Uterus (tissue), 4 donors: ENCODE measurements at places on chromosomes 2 and 18. TPM values are rescaled to one million over a fixed set of nuclear protein-coding genes. Genes with fewer than 3 reads are reported as not detected.

GRCh38 chr18:68428661-68429060 is 286.2 kb downstream of the TMX3 start:
- no peak for DNase-seq

AKAIN1 gene
- total RNA-seq: not detected

GRCh38 chr2:45776160-45776955 is 124.9 kb downstream of the PRKCE start:
- no peak for DNase-seq

DNA sequence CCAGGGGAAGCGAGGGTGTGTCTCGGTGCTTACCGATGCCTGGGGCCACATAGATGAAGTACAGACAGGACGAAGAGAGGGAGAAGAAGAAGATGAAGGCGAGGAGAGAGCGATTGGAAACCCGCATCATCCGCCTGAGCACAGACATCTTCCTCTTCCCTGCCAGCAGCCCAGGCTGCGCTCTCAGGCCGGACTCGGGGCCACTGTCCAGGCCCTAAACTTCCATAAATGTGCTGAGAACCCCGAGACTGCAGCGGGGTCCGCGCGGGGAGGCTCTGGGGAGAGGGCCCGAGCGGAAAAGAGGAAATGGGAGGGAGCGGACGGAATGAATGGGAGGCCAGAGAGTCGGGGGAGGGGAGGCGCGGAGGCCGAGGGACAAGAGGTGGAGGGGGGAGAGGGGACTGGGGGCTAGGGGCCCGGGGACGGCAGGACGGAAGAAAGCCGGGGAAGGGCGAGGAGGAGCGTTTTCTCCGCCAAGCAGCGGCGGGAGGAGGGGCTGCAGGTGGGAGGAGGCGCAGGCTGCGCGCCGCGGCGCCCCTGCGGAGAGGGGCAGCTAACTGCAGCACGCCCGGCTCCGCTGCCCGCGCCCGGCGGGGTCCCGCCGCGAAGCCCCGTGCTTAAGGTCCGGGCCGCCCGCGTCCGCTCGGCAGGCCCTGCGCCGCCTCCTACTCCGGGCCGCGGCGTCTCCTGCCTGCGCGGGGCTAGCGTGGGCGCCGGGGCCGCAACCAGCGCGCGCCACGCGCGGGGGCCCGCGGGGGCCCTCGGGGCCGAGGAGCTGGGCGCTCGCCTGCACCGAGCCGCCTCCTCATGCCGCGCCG is at the start of gene B4GALT6:
Gene B4GALT6 (minus strand): TSS at position 303 of the 818 bp plus-strand sequence. CDS start 155 bp downstream, at position 148.
- DNase-seq: no peak

HOXD10 gene
- 34.4 TPM for total RNA-seq

GRCh38 chr2:128748835-128749605 is 430.4 kb upstream of the HS6ST1 start:
- DNase-seq: no peak

GRCh38 chr2:122034777-122035176 is 279.3 kb downstream of the TSN start:
- no peak for DNase-seq

DNA sequence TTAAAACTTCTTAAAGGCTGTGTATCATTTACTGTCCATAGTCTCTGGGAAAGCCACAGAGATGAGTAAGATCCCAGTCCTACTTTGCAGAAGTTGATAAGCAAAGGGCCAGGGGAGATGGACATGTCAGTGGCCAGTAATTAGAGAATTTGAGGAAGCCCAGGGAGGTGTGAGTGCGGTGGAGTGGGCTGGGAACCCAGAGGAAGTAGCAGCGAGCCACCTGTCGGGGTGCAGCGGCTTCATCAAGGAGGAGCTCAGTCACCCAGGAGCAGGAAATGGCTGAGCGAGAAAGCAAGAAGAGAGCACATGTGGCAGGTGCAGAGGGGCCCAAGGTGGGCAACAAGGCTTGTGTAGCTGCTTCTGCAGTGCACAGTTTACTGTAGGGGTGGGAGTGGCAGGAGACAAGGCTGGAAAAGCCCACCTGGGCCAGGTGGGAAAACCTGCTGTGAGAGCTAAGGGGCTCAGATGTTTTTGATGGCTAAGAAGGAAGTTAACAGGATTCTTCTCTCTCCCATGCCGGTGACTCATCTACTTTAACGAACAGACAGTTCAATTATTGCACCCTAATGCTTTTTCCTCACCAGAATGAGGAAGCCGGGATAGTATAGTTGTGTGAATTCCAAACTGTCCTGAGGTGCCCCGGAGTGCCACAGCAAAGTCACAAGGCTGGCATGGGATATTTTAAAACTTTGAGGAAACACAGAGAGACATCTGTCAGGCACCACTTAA is 34.8 kb upstream of the MGAT5 start:
- no peak for DNase-seq

GRCh38 chr18:59918320-59918755 is 18.5 kb downstream of the PMAIP1 start:
- no peak for DNase-seq

- no peak for DNase-seq
These were observed 681.0 kb upstream of the ID2 start for GRCh38 chr2:8000870-8001269.

DNA sequence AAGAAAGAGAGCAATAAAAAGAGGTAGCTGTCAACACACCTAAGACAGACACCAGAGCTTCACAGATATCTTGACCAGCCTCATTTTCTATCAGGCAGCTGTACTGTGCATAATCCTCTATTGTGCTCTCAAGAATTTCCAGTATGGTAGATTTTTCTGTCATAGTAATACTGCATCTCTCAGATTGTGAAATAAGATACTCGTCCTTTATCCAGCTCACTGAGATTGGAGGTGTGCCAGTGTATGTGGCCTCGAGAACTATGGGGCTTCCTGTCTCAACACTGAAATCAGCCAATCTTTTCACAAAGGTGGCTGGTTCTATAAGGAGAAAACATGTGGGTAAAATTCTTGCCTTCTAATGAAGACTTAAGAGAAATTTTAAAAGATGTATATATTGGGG is 88.9 kb downstream of the TTN start:
- no peak for DNase-seq

DNA sequence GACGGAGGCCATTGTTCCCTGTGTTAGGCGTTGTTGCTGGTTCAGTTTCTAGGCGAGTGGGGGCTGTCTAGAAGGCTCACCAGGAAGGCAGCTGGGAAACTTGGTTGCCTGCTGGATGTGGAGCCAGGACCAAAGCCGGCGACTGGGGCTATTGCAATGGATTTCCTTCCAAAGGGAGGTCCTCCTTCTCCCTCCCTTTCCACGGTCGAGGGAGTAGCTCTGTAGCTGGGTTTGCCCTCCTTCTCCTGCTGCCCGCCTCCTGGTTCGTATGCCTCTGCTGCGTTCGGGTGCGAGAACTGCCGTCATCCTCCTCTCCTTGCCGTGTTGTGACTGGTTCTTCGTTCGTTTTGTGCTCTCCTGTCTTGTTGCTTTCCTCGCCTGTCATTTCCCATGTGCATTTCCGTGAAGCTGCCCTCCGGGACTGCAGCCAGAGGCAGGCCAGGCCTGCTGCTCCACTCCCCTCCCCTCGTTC is 203.4 kb downstream of the NEDD4L start:
- no peak for DNase-seq
